Caki2 (cell line): ENCODE measurements at places on chromosomes 13 and 19.

DNA sequence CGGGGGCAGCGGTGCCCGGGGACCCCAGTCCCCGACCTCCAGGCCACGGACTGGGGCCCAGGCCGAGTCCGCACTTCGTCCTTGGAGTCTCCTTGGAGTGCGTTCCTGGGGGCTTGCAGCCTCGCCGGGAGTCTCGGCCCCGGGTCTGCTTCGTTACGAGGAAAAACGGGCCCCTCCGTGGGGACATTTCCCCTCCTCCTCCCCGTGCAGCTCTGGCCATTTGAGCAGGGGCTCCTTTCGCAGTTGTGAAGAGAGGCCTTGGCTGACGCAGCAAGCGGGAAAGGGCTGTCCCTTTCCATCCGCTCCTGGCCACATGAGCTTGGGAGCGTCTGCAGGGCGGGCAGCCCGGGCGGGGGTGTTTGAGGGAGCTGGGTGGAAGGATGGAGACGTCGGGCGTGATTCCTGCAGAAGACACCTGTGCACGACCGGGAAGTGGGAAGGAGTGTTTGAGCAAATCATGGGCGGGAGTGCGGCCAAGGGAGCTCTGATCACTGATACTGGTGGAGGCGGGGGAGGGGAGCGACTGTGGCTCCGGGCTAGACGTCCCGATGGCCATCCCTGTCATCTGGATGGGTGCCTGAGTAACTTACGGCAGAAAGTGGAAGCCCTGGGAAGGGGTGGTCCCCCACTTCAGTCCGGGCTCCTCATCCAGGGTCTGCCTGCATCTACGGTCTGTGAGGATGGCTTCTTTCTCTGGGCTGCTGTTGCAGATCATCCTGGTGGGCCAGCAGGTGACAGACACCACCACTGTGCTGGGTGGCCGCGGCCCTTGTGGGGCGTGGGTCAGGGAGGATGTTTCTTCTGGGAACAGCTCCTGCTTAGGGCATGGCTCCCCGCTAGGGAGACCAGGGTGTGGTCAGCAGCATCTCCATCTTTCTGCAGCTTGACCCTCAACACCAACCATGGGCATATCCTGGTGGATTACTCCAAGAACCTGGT, 736 bp downstream of the GPI start:
- peak; percentile 38 for DNase-seq

DNA sequence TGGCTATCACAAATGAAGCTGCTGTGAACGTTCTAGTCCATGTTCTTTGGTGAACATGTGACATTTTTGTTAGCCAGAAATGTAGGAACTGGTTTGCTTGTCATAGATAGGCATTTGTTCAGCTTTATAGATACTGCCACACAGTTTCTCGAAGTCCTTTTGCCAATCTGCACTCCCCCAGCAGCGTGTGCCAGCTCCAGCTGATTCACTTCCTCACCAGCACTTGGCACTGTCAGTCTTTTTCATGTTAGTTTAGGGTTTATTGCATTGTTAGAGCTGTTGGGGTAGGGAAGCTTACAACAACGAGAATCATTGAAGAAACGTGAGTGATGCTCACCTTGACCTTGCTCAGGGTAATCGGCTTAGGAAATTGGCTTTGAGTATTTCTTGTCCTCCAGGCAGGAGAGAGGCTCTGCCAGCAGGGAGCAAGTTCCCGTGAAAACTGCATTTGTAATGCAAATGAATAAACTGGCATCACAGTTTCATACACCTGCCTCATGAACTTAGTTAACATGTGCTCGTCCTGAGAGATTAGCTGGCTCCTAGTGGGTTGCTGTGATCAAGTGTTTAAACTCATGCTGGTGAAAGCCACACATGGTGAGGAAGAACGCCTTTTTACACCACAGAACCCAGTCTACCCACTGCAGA, 83.9 kb downstream of the ING1 start:
- DNase-seq = no peak

DNA sequence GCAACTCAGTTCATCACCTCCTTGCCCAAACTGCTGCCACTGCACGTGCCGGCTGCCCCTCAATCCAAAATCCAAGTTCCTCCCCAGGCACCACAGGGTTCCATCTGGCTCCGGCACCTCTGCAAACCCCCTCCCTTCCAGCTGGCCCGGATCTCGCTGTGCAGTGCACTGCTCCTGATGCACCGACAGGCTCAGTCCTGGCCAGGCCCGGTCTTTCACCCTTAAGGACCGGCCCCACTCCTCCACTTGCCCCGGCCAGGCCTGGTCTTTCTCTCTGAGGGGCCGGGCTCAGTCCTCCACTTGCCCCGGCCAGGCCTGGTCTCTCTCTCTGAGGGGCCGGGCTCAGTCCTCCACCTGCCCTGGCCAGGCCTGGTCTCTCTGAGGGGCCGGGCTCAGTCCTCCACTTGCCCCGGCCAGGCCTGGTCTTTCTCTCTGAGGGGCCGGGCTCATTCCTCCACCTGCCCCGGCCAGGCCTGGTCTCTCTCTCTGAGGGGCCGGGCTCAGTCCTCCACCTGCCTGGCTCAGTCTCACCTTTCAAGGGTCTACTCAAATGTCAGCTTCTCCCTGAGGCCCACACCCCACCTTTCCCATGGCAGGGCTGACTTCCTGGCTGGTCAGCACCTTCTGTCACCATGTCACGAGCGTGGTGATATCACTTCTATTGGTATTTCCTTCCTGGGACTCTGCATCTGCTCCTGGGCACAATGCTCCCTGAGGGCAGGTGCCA, 6.9 kb downstream of the ZNF787 start:
- no peak for DNase-seq

DNA sequence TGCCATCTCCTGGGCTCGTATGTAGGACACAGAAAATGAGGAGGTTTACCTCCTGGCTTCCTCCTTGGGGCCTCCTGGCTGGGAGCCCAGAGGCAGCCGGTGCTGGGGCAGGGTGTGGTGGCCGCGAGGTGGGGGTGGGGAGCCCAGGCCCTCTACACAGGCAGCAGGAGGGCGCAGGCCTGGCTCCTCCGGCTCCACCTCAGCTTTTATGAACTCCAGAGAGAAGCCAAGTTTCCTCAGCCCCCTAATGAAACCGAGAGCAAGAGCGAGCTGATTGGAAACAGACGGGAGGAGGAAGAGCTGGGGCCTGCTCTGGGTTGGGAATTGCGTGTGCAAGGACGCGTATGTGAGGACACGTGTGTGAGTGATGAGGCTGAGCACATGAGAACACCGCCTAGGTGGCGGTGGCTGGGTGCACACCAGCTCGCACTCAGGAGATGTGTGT, 23.1 kb downstream of the LYL1 start:
- DNase-seq = no peak
